ENCODE measurements at places on chromosomes 7 and 10.

DNA sequence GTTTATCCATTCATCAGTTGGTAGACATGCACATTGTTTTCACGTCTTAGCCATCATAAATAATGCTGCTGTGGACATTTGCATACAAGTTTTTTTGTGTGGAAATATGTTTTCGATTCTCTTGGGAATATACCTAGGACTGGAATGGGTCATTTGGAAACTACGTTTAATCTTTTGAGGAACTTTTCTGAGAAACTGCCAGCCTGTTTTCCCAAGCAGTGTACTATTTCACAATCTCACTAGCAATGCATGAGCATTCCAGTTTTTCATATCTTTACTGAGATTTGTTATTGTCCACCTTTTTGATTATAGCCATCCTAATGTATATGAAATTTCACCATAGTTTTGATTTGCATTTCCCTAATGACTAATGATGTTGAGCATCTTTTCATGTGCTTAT lies 95.7 kb upstream of the JAZF1 start:
- no peak for DNase-seq

DNA sequence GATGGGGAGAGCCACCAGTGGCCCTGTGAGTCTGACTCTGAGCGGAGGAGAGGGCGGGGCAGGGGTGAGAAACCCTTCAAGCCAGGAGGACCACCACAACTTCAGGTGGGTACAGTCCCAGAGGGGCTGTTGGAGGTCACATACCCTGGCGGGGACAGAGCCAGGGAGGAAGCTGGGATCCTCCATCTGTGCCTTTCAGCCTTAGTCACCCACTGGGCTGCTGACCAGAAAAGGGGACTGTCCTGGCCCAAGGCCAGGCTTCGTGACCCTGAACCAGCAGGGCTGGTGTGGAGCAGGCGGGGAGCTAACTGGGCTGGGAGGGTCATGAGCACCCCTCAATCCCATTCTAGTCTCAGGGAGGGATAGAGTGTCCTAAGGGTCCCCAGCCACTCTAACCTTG lies 1.5 kb upstream of the CALHM3 start:
- no peak for DNase-seq

DNA sequence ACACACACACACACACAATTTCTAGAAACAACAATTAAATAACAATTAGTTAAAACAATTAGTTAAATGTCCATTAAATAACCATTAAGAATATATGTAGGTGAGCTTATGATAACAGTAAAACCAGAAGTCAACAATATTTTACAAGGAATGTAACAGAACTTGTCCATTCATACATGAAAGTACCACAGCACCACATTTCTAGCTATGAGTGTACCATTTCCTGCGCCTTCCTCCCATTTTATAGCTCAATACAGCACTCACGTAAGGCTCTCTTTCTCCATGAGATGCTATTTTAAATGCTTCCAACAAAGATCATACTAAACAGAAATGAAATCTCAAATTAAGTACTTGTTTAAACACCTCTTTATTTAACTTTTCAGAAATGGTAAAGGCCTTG lies 367.3 kb upstream of the ZWINT start:
- no peak for DNase-seq

DNA sequence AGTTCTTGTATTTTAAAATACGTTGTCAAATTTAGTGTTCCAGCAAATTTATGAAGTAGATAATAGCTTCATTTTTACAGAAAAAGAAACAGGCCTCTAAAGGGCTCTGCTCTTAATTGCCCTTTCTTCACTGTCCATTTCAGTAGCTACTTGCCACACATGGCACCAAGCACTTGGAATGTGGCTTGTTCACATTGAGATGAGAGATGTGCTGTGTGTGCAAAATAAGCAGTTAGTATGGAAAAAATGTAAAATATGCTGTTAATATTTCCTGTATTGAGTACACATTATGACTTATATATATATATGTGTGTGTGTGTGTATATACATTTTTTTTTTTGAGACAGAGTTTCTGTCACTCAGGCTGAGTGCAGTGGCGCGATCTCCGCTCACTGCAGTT lies 19.5 kb downstream of the RBM33 start:
- DNase-seq, result no peak

DNA sequence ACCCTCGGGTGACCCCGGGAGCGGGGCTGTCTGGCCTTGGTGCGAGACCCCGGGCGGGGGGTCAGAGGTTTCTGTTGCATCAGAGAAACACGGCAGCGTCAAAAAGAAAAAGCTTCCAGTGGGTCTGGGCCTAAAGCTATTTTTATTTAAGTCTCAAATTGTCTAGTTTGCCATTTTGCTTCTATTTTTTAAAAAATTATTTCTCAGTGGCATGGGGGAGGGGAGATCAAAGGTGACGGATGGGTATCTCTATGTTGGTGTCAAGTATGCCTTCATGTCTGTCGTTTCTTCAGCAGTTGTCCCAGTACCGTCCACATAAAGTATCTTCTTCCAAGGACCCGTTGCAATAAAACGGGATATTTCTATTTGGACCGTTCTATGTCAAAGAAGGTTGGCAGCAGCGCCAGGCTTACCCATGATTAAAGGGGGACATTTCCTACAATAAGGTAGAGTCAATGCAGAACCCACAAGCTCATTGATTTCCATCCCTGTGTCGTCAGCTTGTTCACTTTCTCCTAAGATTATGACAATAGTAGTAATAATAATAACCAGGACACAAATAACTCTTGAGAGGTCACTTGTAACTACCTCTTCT lies 26.0 kb upstream of the VAX1 start:
- no peak for DNase-seq

GRCh38 chr7:92831716-92832533 lies 4.4 kb downstream of the CDK6 start:
- DNase-seq, result peak; percentile 43

DNA sequence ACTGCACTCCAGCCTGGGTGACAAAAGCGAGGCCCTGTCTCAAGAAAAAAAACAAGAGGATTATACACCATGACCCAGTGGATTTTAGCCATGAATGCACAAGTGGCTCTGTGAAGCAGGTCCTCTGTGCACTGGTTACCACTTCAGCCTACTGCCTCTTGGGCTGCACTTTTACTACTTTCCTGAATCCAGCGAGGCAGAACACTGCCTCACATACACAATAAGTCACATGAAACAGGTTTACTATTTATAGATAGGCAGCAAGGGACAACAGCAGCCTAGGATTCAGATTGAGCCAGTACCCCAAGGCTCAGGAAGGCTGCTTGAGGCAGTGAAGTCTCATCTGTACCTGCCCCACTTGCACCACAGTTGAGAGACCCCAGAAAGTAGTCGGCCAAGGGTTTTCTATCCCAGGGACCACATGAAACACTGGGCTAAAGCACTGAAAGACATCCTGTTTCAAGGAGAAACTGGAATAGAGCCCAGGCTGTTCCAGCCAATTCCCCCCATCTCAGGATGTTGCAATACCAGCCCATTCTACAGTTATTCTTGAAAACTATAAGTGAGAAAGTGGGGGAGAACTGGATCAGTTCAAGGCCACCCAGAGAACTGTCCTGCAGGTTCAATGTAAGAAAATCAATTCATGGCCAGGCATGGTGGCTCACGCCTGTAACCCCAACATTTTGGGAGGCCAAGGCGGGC lies 10.3 kb upstream of the OGDH start:
- no peak for DNase-seq

DNA sequence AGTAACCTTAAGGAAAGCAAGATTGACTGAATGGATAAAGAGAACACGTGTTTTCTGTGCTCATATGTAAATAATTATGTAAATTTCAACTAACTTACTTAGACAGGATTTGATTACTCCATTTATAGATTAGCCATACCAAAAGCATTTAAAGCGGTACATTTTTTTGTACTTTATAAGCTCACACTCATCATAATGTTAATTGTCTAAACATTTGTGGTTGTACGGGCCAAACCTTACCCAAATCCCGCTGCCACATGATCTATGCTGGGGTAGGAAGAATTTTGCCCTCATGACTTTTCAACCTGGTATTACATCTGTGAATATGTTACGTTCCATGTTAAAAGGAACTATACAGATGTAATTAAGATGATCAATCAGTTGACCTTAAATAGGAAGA lies 29.1 kb downstream of the MKX start:
- DNase-seq, result no peak
